ENCODE measurements at places on chromosomes 3 and 15.

DNA sequence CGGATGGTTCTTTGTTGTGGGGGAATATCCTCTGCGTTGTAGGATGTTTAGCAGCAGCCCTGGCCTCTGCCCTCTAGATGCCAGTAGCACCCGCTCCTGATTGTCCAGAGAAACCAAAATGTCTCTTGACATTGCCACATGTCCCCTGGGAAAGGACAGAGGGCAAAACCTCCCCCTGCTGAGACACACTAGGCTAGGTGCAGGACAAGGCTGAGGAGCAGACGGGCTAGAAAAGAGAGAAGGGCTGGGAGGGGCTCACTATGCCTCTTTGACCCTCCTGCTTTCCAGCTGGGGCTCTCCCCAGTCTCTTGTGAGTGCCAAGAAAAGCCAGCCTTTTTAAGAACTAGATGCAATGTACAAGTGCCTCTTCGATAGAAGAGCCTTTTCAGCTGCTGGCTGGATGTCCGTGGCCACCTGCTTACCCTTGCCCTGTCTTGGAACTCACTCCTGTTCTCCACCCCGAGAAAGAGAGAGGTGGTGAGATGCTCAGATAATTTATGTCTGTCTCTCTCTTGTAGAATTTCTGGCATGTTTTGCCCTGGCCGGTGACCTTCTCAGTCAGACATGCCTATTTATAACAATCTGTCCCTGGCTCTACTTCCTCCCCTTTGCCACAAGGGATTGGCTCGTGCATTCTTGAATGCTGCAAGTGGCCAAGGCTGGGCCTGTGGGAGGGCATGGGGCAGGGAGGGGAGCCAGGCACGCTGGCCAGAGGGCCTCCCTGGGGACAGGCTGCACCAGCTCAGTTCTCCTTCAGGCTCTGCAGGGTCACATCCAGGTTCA, 142.6 kb downstream of the RPLP1 start:
- no peak for DNase-seq

- no peak for DNase-seq
Measured at GRCh38 chr3:66017591-66017990, 21.1 kb downstream of the MAGI1 start.

- no peak for DNase-seq
Measured at GRCh38 chr3:159346271-159346903, 544.5 kb downstream of the MFSD1 start.

GRCh38 chr3:51982352-51982837, 940 bp upstream of the ACY1 start:
- DNase-seq = no peak

DNA sequence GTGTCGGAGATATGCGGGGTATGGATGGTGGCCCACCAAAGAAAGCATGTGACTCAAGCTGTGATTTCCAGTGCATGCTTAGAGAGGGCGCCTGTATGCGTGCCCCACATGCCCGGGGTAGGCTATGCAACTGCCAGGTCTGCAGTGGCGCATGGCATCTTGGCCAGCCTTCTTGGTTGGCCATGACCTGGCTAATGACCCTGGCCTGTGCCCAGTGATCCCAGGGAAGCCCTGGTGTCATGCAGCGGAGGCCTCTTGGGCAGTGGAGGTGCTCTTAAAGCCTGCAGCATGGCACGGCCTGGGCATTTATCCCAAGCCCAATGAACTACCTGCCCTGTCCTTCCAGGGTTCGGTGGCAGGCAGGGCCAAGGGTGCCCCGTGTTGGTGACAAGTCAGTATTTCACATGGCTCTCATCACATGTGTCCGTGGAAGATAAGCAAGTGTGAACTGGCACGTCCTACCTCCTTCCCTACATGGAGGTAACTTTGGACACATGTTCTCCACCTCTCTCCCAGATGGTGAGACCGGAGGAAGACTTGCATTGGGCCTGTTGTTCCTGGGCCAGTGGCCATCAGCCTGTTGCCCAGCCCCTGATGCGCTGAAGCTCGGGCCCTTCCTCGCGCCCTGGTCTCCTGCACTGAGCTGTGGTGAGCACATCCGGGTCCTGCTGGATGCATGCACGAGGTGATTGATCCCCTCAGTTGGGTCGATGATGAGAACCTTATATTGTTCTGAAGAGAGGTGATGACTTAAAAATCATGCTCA, 192.0 kb downstream of the UBE3A start:
- DNase-seq = peak; percentile 51

DNA sequence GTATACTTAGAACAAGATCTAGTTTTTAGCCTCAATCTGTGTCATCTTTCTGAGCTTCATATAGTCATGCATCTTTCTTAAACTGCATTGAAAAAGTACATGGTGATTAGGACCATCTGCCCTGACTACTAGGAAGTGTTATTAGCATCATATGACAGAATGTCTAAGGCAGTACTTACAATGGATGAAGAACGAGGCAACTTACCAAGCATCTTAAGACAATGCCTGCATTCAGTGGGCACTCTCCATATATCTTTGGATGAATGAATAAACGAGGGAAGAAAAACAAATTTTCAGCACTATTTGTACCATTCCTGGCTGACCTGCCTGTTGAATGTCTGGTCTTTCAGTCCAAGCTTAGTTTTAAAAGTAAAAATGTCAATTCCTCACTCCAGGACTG, 185.4 kb upstream of the EPHA3 start:
- no peak for DNase-seq

- DNase-seq = no peak
Measured at GRCh38 chr15:82850731-82851130, 41.3 kb downstream of the WHAMM start.

- no peak for DNase-seq
Measured at GRCh38 chr3:131704098-131704497, 201.3 kb upstream of the MRPL3 start.

DNA sequence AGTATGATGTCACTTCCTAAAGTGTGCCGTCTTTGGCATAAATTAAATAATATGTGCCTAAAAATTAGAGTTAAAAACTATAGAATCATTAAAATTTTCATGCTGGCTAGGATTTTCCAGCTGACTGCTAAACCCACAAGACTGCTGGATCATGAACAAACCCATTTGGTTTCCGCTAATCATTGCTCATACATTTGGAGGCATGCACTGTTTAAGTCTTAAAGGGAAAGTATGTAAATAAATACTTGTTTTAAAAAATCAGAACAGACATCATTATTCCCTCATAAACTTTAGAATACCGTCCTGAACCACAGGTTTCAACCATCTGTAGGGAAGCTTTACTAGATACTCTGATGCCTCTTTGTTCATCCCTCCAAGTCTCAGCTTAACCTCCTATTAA, 26.5 kb downstream of the ATP6V1A start:
- no peak for DNase-seq

All from left forelimb (tissue), 1 donor.